T-helper 2 cell (primary cell): ENCODE measurements at places on chromosomes 2 and 18.
A peak's percentile ranks its signal among the peaks of the same experiment; 100 is the strongest.

DNA sequence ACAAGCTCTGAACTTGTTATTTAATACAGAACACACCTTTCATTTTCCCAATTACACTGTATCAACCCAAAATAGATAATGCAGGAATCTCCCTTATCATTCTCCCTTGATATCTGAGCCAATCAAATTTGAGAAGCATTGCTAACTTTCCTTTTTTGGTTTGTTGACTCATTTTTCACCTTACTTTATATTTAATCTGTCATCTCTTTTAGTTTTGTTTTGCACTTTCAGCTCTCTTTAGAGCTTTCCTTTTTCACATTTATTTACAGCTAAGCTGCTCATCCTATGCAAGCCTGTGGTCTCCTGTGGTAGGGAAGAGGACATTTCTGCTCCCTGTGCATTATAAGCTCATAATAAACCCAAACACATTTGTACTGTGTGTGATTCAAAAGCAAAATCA lies 50.1 kb downstream of the ITGAV start:
- no peak for DNase-seq

- no peak for DNase-seq
Observed at GRCh38 chr2:14673351-14673875, 40.9 kb downstream of the LRATD1 start.

GRCh38 chr2:138712212-138712979 lies 67.8 kb downstream of the NXPH2 start:
- DNase-seq: peak; percentile 1

DNA sequence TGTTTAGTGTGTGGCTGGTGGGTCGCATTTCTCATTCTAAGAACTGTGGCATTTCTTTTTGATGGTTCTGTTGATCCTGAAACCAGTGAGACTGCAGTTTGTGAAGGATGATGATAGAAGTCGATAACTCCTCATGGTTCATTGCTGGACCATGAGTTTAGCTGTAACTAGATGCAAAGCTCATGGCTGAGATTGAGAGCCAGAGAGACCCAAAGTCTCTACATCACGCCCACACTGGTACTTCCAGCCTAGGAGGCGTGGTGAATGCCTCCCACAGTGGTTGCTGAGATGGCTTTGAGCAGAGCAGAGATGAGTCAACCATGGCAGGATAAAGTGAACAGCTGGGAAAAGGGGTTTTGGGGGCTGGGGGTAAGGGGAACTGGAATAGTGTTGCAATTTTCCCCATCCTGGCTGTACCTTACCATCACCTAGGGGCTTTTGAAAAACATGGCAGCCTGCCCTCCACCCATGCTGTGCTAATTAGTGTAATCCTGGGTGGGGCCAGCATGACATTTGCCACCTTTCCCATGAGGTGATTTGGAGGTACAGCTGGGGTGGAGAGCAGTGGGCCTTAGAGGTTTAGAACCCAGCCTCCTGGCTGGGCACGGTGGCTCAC lies 24.1 kb downstream of the INPP4A start:
- DNase-seq: no peak

GRCh38 chr2:195049372-195050031 lies 607.5 kb upstream of the SLC39A10 start:
- no peak for DNase-seq

DNA sequence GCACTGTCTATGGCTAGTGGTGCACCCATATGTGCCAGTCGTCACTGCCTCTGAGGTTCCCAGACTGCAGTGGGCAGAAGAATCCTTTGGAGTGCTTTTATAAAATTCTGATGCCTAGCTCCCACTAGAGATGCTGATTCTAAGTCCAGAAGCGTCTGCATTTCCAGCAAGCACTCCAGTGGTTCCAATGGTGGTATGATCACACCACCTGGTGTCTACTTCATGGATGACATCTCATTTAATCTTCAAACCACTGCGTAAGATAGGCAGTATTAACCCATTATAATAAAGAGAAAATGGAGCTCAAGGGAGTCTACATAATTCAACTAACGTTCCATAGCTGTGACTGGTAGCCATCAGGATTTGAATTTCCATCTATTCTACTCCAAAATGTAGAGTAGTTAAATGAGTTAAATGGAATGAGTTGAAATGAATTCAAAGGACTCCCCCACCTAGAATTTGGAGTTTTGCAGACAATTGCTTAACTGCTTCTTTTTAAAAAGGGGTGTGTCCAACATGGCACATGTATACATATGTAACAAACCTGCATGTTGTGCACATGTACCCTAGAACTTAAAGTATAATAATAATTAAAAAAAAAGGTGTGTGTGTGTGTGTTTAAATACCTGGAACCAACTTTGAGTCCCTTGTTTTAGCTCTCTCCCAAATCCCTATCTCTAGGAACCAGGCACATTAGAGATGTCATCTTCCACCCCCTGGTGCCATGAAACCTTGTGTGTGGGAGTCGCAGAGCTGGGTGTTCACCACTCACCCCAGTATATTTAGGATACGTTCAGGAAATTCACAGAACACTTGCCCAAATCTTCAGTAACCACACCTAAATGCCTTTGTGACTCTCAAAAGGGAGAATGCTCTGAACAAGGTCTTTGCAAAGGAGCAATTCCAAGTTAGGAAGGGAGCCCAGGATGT lies 14.1 kb downstream of the LAMA3 start:
- no peak for DNase-seq

- DNase-seq: no peak
Observed at GRCh38 chr18:44671914-44672313, 8.8 kb upstream of the SETBP1 start.

DNA sequence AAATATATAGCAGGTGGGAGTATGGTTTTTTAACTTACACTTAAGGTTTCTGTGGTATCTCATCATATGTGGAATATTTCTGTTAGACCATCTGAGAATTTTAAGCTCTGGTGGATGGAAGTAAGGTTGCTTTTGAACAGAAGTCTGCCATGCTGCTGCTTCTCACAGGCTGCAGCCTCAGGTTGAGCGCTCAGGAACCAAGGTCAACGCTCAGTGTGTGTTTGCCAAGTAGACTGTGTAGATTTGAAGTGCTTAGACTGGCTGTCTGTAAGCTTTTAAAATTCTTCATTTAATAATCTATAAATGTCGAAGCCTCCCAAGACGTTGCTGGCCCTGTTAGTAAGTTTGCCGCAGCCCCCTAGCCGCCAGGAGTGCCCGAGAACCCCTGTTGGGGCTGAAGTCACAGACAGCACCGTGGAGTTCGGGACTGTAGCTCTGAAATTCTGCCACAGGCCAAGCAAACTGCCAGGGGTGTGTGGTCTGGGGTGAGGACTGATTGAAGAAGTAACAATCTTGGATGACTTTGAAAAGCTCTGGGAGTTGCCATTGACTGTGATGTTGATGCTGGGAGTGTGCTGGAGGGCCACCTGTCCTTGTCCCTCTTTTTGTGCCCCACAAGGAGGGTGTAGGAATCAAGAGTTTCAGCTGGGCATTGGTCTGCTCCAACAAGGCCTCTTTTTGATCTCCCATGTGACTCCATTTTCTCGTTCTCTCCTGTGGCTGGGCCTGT lies 26.9 kb downstream of the INPP4A start:
- DNase-seq: no peak

DNA sequence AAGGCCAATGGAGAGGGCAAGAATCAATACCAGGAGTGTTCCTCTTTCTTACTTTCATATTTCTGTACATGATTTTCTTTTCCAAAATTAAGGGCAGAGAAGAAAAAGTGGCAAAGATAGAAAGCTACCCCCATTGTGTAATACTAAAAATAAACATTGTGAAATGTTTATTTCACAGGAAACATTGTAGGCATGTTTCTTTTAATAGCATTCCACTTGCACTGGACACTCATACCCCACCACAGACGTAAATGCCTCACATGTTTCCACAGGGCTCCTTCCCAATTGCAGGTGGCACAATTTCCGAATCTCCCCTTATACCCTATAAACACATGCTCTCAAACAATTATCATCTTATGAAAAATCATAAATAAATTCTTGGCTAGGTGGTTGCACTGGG lies 645.1 kb upstream of the SETBP1 start:
- DNase-seq: no peak

DNA sequence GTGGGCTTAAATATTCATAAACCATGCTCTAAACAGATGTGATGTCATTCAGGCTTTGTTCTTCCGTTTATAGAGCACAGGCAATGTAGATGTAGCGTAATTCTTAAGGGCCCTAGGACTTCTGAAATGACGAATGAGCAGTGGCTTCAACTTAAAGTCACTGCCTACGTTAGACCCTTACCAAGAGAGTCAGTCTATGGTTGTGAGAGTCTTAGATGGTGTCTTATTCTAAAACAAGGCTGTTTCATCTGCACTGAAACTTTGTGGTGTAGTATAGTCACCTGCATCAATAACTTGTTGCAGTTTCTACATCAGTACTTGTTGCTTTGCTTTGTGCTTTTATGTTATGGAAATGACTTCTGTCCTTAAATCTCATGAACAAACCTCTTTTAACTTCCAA lies 56.0 kb downstream of the PIK3C3 start:
- DNase-seq: no peak

DNA sequence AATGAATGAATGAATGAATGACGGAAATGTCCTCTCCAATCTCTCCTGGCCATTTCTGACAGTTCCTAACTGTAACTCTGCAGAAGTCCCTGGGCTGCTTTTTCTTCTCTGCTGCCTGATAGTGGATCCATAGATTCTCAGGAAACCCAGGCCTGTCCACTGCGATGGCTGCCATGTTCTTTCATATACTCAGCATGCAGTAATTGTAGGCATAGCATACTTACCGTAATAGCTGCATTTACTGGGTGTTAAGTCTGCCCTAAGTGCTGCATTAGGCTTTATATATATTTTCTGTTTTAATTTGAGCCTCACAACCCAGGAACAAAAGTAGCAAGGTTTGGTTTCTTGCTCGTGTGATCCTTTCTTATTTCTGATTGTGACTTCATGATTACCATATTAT lies 122.9 kb downstream of the DCC start:
- DNase-seq: no peak

- no peak for DNase-seq
Observed at GRCh38 chr2:106078096-106078495, 116.0 kb downstream of the UXS1 start.

DNA sequence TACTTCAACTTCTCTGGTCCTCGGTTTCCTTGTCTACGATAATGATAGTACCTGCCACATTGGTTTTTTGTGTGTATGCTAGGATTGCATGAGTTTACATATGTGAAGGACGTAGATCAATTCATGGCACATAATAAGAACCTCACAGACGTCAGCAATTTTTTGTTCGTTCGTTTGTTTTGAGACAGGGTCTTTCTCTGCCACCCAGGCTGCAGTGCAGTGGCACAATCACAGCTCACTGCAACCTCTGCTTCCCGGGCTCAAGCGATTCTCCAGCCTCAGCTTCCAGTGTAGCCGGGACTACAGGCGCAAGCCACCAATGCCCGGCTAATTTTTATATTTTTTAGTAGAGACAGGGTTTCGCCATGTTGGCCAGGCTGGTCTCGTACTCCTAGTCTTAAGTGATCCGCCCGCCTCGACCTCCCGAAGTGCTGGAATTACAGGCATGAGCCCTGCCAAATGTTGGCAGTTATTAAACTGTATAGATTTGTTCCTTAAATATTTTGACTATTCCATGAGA lies 756 bp upstream of the SLC35F5 start:
- no peak for DNase-seq

GRCh38 chr18:23578891-23579653 lies 7.2 kb downstream of the NPC1 start:
- no peak for DNase-seq

- DNase-seq: no peak
Observed at GRCh38 chr2:218422403-218423086, 3.6 kb downstream of the VIL1 start.

DNA sequence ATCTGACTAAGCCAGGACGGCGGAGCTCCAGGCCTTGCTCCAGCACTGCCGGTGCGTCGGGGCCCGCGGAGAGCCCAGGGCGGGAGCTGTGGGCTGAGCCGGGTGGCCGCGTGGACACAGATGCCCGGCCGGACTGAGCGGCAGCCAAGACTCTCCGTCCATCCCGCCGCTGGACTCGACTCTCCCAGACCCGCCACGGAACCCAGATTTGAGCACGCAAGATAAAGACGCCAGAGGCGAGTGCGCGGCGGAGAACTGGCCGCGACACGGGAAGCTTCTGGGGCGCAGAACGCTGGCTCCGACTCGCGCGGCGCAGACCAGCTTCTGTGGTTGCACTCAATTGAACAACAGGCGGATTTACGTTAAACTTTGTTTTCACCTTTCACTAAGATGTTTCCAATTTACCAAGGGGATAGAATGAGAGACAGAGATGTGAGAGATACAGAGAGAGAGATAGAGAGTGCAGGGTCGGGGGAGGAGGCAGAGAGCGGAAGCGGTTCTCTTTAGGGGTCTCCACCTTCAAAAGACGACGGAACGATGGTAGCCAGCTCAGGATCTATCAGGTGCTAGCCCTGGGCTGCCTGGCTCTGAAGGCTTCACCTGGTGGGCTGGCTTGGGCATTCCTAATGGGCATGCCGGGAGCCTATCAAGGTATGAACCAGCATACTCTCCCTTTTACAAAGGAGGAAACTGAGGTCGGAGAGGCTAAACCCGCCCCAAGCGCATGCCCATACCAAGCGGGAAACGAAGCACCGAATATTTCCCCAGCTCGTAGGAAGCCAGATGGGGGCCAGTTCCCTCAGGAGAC lies 10.4 kb upstream of the EN1 start:
- no peak for DNase-seq

DNA sequence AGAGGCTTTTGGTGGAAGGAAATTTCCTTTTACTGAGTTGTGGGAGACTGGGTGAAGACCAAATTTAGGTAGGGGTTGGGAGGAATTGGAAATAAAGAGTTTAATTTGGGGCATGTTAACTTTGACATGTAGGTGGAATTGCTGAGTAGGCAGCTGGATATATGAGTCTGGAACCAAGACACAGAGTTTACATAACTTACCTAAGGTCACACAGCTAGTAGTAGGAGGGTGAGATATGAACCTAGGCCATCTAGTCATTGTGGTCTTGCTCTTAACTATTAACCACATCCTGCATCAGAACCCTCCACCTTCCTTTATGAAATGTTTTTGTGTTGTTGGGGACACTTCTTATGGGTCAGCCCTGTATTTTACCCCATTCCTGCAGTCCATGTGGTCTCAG lies 113.1 kb downstream of the ICOS start:
- DNase-seq: peak; percentile 54
